Left lung (tissue), 14 donors: ENCODE measurements at places on chromosomes 6 and 20. TPM values are rescaled to one million over a fixed set of nuclear protein-coding genes. Genes with fewer than 3 reads are reported as not detected.

The ADGRF5 gene
- 357 TPM for total RNA-seq

The UBR2 gene
- total RNA-seq: 34.4 TPM

The SNAP25 gene
- 3.7 TPM for total RNA-seq

The LY6G6F gene
- 1.4 TPM for total RNA-seq

The MAD2L1BP gene
- total RNA-seq: 19.3 TPM

The LSM2 gene
- total RNA-seq: 51.5 TPM

The LY6G5C gene
- total RNA-seq: 5.9 TPM

The TRIM15 gene
- total RNA-seq: not detected

The TNFRSF6B gene
- total RNA-seq: 17.6 TPM

The NCOA5 gene
- total RNA-seq: 23.8 TPM

The VGLL2 gene
- total RNA-seq: not detected

The ALDH8A1 gene
- total RNA-seq: 0.99 TPM

The BACH2 gene
- 3.8 TPM for total RNA-seq
